ENCODE measurements at places on chromosomes 1 and 21. TPM values are rescaled to one million over a fixed set of nuclear protein-coding genes. Genes with fewer than 3 reads are reported as not detected.

REN gene
- total RNA-seq, result 4.3 TPM

DNA sequence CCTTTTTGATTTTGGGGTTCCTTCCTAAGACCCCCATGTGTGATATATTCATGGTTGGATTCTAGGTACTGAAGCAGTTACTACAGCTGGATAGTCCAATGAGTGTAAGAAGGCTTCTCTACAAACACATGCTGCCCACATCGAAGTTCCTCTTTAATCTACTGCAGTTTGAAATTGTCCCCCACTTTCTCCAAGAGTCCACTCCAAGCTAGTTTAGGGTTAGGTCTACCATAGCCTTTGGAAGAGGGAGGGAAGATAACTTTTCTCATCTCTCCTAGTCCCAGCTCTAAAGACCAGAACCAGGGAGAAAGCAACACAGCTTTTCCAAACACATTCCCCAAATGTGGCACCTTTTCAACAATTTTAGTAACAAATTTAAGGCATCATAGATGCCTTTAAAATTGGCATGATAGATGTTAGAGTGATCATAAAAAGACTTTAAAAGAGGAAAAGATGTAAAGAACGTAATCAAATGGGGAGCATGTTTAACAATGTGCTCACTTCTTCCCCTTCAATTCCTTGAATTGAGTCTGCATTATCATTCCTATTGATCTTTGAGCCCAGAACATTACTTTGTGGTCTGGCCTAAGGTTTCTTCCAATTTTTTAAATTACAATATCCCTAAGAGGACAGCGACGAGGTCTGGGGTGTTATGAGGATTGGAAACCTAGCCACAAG, 1.0 kb upstream of the EXO1 start:
- no peak for DNase-seq

DNA sequence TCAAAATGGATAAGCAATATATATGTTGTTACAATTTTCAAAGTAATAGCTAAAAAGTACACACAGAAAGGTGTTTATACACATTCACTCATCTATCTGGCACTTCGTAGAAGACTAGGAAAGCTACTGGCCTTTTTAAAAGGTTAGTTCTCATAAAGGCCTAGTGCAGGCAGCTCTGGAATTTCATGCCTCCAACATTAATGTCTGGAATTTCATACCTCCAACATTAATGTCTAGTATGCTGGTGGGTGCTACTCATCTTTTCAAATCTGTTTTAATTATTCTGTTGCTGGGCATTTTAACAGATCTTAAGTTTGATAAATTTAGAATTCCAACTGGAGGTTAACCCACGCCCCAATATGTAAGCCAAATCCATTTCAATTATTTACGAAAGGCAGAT, 124.2 kb downstream of the AKT3 start:
- no peak for DNase-seq

GRCh38 chr1:84143796-84144565, at the start of gene PRKACB:
TSS of gene PRKACB (plus strand) at chr1:84144271. CDS start at chr1:84144362, 91 bp downstream.
- peak; percentile 53 for DNase-seq

DNA sequence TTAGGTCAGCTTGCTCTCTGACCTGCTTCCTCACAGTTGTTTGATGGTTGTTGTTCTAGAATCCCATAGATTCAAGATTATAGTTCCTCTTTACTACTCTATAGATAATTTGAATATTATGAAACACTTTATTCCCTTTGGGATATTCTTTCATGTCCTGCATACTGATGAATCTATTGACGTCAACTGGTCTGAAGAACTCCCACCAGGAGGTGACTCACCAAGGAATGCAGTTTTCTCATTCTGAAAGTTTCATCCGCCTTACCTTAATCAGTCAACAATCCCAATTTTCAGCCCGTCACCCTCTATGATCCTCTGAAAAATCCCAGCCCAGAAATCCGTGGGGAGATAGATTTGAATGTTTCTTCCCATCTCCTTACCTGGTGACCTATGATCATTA, 834.1 kb upstream of the PRMT6 start:
- no peak for DNase-seq

All from fibroblast of villous mesenchyme (primary cell).